ENCODE measurements at places on chromosomes 6 and 20.

DNA sequence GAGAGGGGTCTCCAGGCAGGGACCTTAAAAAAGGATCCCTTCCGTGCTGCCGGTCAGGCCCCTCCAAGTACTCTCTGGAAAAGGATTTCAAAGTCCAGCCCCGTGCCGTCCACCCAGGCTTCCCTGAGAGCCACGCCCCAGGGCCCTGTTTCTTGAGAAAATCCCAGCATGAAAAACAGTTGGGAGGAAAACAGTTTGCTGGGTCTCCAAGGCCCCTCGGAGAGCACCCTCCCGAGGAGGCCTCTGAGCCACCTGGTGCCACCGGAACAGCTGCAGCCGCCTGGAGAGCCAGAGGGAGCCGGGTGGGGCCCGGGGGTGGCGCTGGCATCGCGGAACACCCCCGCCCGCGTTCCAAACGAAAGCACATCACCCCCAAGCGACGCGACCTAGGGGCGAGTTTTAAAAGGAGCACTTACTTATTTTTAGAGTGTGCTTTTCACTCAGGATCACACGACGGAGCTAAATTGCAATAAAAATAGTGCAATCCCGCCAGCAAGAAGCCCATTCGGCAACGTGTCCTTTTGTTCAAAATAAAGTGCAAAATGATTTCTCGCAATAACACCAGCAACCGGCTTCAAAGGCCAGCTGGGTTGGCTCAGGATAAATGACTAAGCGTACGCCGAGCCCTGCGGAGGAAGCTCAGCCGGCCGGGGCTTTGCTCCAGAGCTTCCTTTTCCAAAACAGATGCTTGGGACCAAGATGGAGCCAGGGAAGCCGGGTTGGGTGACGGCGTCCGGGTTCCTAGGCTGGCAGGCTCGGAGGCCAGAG is 64.2 kb downstream of the YTHDF1 start:
- no peak for DNase-seq

DNA sequence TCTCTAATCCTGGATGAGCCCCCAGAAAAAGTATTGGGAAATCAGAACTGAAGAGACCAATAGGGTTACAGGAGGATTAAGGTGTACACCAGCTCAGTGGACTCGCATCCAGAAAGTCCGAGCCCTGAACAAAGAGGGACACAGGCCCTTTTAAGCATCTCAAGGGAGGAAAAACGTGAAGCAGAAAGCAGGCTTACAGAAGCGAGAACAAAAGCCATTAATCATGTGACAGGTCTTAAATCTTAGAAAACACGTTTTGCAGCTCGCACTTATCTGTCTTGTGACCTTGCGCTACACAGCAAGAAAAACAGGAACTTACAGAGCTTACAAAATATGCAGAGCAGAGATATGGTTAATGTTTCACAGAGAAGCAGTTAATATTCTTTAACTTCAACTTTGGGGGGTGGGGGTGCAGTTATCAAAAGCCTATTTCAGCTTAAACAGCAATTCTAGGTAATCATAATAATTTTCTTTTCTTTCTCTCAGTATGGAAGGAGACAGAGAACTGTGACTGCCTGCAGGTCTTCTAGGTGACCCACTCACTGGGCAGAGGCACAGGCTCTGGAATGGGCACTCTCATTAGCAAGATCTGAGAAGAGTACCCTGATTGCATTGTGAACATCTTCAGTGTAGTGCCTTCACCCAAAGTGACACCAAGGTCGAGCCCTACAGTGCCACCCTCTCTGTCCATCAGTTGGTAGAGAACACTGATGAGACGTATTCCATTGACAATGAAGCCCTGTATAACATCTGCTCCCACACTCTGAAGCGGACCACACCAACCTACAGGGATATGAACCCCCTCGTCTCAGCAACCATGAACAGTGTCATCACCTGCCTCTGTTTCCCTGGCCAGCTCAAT is 65.0 kb upstream of the MOCS1 start:
- peak; percentile 26 for DNase-seq

- DNase-seq: no peak
Measured at GRCh38 chr6:118617417-118617816, 34.0 kb downstream of the CEP85L start.

DNA sequence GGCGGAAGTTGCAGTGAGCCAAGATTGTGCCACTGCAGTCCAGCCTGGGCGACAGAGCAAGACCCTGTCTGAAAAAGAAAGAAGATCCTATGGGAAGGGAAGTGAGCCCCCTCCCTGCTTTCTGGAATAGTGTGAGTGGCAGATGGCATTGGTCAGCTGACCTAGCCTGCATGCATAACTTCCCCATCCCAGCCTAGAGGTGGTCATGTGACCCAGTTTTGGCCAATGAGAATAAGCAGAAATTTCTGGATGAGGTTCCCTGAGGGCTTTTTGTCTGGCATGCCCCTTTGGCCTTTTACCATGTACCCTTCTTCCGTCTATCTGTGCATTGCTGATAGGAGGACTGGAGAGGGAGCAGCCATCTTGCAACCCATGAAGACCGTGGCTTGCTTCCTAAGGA is 269.3 kb downstream of the NRN1 start:
- DNase-seq: no peak

- DNase-seq: no peak
Measured at GRCh38 chr6:97586344-97586743, 303.3 kb upstream of the MMS22L start.

- no peak for DNase-seq
Measured at GRCh38 chr6:33857932-33858475, 54.2 kb upstream of the MLN start.

DNA sequence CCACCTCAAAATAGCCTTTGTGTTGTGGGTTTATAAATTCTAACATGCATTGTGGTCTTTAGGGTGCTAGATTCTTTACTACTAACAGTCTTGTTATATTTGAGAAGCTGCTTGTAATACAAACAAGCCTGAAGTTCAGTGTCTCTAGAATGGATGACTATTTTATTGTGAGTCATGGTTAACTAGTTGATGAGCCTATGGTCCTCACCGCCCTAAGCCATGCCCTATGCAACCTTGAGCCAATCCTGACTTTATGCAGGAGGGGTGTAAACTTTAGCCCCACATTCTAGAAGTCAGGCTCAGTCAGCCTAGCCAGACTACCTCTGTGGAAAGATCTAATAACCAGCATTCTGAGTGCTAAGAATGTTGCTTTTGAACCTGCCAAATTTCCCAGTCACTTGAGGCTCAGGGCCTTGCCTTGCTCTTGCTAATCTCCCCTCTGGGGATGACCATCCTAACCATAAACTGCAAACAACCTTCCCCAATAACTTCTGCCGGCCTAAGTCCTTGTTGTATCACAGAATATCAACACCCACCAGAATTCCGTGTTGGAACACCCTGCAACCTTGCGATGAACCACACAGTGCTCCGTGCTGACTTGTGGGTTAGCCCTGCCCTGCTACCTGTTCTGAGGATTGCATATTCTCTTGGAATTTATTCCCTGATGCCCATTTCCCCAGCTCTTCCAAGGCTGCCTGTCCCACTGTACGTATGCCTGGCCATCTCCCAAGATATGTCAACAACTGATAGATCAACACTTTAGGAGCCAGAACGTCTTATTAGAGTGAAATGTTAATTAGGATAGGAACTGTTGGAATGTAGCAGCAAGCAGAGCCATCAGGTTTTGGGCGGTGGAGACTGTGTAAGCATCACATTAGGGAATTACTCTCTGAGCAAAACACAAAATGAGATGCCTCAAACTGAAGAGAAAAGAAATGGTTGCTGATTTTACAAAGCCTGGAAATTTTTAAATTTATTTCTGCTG is 71.7 kb upstream of the CEP85L start:
- no peak for DNase-seq

- DNase-seq: no peak
Measured at GRCh38 chr6:151365233-151365632, 26.1 kb downstream of the ZBTB2 start.

DNA sequence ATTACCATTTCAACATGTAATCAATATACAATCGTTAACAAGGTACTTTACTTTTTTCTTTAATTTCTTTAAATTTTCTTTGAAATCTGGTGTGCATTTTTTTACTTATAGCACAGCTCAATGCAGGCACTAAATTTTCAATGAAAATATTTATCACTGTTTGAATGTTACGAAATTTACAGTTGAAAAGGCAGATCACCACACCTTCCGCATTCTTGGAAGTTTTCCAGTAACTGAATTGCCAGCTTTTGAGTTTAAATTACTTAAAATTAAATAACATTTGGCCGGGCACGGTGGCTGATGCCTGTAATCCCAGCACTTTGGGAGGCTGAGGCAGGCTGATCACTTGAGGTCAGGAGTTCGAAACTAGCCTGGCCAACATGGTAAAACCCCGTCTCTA is 309.9 kb downstream of the BMP7 start:
- no peak for DNase-seq

GRCh38 chr6:158219228-158219627 is 51.1 kb downstream of the GTF2H5 start:
- DNase-seq: no peak

GRCh38 chr6:15608396-15608795 is 54.4 kb downstream of the DTNBP1 start:
- DNase-seq: no peak

- DNase-seq: no peak
Measured at GRCh38 chr6:167336844-167337630, 12.2 kb downstream of the TTLL2 start.

GRCh38 chr6:12527339-12527738 is 189.2 kb upstream of the PHACTR1 start:
- no peak for DNase-seq

GRCh38 chr20:43937591-43937990 is 22.9 kb downstream of the TOX2 start:
- no peak for DNase-seq

DNA sequence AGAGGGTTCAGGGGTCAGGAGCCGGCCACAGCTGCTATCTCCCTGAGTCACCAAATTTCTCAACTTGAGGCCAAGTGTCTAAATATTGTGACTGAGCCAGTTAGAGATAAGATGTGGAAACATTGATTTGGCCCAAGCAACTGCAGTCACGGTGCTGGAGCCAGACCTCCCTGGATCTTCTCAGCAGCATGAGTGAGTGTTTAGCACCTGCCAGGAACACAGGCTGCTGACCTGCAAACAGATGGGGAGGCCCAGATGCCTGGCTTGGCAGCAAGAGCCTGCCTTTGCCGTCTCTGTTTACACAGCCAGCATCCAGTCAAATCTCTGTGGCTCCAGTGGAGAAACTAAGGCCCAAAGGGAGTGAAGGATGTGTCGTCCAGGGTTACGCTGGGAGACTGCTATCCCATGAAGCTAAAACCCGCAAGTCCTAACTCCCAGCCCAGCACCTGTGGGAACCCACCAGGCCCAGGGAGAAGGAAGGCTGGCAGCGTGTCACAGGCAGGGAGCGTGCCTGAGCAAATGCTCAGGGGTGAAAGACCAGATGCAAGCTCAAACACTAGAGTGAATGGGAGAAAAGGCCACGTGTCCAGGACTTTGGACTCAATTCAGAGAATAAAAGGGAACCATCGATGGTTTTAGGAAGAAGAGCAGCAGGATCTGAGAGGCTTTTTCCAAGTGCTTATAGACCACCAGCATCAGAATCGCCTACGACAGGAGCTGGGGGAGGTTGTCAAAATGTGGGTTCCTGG is 15.9 kb upstream of the PTGIS start:
- peak; percentile 89 for DNase-seq

DNA sequence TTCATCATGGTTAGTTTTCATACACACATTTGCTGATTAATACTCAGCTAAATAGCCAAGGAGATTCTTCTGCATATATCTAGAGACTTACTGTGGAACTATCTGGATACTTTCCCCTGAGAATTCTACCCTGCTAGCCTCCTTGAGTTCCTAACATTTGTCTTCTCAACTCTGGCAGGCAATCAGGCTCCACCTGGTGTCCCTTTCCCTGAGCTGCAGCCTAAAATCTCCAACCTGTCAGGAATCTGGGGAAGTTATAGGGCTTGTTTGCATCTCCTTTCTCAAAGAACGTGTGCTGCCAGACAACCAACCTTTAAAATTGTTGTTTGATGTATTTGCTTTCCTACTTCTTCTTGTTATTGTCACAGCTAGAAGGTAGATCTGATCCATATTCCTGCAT is 73.4 kb downstream of the FUT9 start:
- no peak for DNase-seq

GRCh38 chr6:28218312-28219248 is 6.5 kb upstream of the ZSCAN9 start:
- peak; percentile 78 for DNase-seq

DNA sequence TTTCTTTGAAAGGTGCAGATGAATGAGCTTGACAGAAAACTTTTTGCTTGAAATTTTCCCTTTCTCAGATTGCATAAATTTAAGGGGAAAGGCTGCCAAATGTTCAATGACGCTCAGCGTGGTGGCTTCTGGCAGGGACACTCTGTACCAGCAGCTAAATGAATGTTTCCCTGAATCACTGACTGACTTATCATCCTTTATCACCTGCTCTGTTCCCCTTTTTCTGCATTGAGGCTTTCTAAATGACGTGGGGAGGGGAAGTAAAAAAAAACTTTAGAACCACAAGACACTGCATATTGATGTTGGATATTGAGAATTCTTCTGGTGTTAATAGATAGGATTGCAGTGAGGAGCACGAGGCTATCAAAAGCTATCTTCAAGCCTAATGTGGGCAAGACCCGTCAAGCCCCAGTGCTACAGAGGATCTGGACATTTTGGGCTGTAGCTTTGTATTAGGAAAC is 46.9 kb upstream of the ENPP5 start:
- peak; percentile 62 for DNase-seq

DNA sequence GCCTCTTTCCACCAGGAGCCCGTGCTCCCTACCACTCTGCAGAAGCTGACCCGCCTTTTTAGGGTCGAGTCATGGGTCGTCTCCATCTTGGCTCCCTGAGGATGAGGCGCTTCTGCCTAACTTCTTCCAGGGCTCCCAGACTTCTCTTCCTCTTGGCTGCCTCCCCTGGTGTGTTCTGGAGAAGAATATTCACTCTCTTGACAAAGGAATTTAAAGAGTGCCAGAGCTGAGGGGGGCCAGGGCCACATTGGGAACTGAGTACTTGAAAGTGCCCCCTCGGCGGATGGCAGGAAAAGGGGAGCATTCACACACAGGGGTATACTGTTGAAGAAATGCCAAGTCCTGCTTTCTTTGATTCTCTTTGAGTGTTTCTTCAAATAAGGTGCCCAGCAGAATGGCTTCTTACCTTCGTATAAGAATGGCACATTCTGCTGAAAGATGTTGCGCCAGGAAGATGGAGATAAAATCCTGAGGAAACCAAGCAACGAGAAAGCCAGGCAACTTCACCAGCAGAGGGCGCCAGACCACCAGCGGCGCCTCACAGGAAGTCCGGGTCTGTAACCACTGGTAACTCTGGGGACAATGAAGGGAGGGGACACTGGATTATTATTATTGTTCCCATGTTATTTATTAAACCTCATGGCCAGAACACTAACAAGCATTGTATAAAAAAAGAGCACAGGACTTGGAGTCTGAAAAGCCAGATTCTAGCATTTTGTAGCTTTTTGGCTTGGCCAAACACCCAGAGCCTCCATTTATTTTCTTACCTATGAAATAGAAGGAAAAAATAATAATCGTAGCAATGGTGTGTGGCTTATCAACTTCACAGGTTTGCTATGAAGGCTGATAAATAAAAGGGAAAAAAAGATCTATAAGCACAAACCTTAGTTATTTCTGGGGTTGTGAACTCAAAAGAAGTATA is 176.7 kb downstream of the HACE1 start:
- DNase-seq: peak; percentile 27

DNA sequence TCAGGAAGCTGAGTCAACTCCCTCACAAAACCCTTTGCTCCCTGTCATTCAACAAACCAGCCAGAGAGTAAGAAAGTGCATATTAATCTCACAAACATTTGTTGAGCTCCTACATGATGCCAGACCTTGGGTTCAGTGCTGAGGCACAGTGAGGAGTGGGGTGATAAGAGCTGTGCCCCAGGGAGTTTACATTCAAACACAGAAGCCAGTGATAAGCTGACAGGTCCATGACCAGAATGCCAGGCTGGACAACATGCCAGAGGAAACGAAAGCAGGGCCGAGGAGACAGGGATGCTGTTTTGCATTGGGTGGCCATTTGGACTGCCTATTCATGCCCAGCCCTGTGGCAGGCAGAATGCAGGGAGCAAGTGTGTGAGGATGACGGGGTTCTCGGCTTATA is 76.7 kb downstream of the LRFN2 start:
- DNase-seq: no peak

Measured in body of pancreas (tissue), 4 donors.